ENCODE measurements at places on chromosomes 13 and 19.

DNA sequence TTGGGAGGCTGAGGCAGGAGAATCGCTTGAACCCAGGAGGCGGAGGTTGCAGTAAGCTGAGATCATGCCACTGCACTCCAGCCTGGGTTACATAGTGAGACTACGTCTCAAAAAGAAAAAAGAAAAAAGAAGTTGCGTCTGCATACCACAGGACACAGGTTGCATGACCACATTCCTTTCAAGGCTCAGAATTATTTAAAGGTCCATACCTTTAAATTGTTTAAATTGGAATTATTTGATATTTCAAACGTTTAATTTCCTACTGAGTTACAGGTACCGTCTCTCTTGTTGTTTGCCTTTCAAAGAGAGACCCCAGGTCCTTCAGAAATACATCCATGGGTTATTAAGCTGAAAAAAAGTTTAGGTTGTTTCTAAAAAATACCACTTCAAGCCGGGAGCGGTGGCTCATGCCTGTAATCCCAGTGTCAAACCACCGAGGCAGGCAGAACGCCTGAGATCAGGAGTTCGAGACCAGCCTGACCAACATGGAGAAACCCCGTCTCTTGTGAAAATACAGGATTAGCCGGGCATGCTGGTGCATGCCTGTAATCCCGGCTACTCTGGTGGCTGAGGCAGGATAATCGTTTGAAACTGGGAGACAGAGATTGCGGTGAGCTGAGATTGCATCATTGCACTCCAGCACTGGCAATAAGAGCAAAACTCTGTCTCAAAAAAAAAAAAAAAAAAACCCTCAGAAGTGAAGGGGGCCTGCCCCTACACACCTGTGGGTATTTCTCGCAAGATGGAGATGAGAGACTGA, 18.6 kb downstream of the ZNF816 start:
- DNase-seq = no peak

GRCh38 chr19:51777570-51778462, 16.8 kb downstream of the FPR2 start:
- peak; percentile 66 for DNase-seq

- DNase-seq = no peak
Observed at GRCh38 chr13:73272831-73273230, 214.0 kb downstream of the KLF5 start.

- no peak for DNase-seq
Observed at GRCh38 chr19:39847525-39847924, 1.3 kb upstream of the FBL start.

DNA sequence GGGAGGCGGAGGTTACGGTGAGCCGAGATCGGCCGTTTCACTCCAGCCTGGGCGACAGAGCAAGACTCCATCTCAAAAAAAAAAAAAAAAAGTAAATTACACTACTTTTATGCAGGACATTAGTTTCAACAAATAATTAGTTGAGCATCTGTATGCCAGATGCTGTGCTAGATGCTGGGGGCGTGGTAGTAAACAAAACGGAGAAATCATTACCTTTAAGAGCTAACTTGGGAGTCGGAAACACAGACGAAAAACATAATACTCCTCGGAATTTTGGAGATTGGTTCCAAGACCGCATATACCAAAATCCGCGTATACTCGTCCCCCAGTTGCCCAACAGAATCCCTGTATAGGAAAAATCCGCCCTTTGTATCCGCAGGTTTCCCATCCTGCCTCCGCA, 1.3 kb upstream of the DUS3L start:
- DNase-seq = no peak

DNA sequence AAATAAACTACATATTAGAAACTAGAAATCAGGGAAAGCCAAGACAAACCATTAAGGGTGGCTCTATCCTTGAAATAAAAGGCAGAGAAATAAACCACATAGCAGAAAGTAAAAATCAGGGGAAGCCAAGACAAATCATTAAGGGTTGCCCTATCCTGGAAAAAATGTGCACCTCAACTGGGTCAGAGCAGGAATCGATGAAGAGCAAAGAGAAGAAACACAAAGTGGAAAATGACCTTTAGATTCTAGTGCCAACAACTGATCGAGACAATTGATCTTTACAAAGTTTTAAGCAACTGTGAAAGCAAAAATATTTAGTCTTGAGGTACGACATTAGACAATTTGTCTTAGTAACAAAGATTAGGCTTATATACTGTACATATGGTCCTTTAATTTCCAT, 26.6 kb downstream of the KLF12 start:
- DNase-seq = no peak

GRCh38 chr19:5336195-5336965, 4.2 kb downstream of the PTPRS start:
- DNase-seq = no peak

GRCh38 chr19:39310558-39311311, 9.9 kb downstream of the LRFN1 start:
- no peak for DNase-seq

DNA sequence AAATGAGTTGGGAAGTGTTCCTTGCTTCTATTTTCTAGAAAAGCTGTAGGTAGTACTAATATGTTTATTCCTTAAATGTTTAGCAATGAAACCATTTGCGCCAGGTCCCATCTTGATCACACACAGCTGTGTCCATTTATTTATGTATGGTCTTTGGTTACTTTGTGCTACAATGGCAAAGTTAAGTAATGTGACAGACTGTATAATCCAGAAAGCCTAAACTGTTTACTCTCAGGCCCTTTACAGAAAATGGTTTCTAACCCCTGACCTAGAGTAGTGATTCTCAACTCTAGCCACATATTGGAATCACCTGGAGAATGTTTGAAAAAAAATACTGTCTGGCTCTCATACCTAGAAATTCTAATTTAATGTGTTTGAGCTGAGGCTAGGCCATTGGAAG, 21.3 kb downstream of the SLC46A3 start:
- DNase-seq = no peak

GRCh38 chr13:44231786-44232516, 141.7 kb upstream of the SERP2 start:
- peak; percentile 92 for DNase-seq

DNA sequence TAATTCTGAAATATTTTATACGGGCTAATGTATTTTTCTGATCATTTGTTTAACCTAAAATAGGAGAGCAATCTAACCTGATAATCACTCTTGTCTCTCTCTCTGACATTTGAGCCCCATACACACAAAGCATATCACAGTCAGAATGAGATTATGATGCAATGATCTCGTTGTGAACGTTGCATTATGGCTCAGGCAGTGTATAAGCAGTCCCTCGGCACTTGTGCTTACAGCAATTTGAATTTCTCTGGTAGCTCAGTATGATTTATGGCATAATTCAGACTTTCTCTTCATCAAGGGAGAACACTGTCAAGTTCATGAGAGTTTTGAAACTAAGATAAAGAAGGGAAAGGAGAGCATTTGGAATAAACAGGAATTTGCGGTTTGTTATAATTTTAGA, 256.1 kb downstream of the DACH1 start:
- DNase-seq = no peak

DNA sequence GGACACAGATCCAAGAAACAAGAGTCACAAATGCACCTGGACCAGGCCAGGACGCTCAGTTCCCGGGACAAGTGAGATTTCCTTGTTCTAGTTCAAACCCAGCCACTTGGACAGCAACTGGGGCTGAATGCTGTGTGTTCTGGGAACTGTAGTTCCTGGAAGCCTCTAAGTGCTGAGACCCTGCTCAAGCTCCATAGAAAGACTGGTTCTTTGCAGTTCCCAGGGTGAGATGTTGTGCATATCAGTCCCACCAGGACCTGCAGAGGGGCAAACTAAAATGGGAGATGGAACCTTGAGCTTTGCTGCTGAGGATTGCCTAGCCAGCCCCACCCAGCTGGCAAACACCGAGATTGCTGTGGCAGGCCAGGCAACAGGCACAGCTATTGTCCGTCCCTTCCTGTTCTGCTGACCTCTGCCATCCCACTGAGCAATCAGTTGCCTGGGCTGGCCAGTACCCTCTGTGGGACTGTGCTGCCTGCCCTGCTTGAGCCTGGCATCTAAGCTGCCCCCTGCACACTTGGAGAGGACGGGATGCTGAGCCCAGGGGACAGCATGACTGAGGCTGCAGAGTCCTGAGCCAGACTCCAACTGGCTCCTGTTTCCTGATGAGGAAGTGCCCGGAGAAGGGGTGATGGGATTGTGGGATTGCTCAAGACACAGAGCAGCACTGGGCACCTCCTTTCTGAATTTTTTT, 1.4 kb upstream of the GIPC1 start:
- no peak for DNase-seq

Data from LoVo (cell line).